LoVo (cell line): ENCODE measurements at places on chromosomes 2 and 18.

DNA sequence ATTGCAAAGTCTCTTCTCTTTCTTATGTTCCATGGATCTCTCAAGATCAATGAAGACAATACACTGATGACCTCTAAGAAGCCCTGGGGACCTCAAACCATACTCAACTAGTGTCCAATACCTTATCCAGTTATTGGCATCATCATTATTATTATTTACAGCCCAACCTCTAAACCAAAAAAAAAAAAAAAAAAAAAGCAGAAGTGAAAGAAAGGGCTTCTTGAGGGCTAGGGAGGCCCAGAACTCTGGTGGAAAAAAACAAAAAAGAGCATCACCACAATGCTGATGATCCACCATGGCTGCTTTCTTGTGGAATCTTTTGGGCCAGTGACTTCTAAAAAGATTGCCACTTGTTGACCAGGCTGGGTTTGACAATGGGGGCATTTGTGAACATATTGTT is 324.9 kb downstream of the LPIN1 start:
- no peak for DNase-seq

- DNase-seq = no peak
Observed at GRCh38 chr18:62033756-62034155, 140.9 kb upstream of the RNF152 start.

GRCh38 chr2:215517391-215517790 is 81.5 kb upstream of the FN1 start:
- no peak for DNase-seq

GRCh38 chr2:217016796-217017419 is 157.0 kb upstream of the TNP1 start:
- no peak for DNase-seq

DNA sequence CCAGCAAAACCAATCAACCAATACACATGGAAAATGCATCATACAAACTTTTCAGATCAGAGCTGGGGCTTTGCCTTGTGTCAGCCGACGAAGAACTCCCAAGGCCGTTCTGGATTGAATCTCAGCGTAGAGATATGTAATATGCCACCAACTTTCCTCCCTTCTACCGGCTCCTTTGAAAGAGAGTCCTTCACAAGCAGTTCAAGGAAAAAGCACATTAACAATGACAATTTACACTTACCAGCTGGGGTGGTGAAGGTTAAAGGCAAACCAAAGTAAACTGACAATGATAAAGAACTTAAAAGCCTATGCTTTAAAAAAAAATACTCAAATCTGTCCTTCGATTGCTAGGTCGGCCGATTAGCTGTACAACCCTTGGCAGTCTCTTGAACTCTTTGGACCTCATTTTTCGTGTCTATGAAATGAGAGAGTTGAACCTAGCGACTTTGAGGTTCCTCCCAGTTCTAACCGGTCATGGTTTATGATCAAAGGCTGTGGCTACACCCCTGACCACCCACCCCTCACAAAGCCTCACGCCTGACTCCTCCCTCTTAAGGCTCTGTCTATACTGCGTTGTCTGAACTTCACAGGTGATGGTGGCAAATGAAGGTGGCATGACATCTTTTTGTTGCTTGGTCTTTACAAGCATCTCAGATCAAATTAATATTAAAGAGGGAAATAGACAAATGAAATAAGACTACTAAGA is 46.2 kb downstream of the BCL2 start:
- DNase-seq = no peak

GRCh38 chr2:167342769-167343168 is 454.5 kb downstream of the XIRP2 start:
- DNase-seq = no peak

DNA sequence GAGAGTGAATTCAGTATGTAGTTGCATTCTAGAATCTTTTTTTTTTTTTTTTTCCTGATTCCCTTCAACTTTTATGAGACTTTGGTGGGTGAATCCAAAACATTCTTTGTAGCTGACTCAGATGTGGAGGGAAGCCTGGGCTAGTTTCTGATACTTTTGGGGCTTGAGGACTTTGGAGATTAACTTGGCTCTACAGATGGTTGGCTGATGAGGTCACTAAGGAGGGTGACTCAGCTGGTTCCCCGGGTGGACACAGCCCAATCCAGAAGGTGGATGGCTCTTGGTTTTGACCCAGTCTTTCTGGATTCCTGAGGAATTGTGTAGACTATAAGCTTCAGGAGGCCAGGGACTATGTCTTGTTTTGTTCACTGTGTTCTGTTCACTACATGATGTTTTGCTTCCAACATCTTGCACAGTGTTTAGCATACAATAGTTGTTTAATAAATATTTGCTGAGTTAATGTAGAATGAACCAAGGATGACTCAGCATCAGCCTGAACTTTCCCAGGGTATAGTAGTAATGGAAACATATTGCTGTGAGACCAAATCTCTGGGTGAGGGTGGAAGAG is 30.5 kb downstream of the LAMA3 start:
- peak; percentile 90 for DNase-seq

DNA sequence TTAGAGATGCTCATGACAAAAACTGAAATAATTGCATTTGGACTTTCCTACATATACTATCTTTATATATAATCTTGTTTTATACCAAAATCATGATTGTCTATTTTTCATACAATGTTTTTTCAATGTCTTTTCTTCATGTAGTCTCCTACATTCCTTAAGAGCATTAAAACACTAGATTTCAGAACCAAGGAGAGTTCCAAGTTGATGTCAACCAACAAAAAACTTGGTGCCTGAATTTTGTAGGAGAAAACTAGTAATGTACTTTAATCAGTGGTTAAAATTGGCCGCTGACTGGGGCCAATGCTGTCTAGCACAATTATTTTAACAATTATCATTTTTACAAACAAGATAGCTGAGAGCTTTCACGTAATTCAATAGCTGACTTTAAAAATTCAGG is 678.8 kb downstream of the DCC start:
- DNase-seq = no peak

- no peak for DNase-seq
Observed at GRCh38 chr18:28284132-28284531, 107.2 kb upstream of the CDH2 start.

DNA sequence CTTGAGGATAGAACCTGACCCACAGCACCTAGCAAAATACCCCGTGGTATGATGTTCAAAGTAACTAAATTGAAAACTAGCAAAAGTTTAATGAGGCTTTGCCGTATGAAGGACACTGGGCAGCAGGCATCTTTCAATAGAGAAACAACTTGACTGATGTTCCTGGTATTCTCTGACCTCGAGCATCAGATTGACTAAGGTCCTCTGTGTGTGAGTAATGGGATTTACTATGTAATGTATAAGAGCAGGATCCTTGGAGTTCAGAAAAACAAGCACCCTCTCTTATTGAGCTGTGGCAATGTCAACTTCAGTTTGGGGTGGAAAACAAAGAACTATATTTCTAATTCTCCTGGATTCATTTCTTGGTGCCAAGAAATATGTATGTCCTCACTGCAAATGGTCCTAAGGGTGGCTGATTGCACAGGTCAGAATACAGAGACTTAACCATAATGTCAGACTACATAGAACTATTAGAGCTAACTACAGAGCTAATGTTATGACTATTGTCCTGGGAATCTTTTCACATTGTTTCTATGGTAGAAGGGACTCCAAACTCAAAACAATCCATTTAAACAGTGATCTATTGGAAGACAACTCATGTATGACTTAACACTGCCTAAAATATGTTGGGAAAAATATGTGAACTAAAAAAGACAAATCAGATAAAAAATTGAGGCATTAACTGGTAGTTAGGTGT is 4.4 kb downstream of the TNFAIP6 start:
- DNase-seq = no peak

GRCh38 chr2:28610583-28611201 is 114.8 kb downstream of the PLB1 start:
- DNase-seq = peak; percentile 77

GRCh38 chr2:88808083-88808482 is 116.6 kb downstream of the RPIA start:
- DNase-seq = no peak

DNA sequence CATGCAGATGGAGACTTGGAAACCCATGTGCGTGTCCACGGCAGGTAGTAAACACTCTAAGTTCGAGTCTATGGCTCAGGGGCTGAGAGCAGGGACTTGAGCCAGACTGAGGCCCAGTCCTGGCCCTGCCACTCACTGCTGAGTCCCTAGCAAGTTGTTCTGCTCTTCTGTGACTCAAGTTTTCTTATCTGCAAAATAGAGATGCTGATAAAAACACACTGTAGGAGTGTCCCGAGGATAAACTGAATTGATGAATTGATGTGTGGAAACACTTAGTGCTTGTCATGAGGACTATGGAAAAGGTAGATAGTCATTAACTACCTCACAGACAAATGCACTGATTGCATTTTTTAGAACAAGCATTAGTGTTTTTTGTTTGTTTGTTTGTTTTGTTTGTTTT is 73.2 kb downstream of the BOLA3 start:
- no peak for DNase-seq

GRCh38 chr2:190626641-190627210 is 22.2 kb upstream of the NAB1 start:
- no peak for DNase-seq

DNA sequence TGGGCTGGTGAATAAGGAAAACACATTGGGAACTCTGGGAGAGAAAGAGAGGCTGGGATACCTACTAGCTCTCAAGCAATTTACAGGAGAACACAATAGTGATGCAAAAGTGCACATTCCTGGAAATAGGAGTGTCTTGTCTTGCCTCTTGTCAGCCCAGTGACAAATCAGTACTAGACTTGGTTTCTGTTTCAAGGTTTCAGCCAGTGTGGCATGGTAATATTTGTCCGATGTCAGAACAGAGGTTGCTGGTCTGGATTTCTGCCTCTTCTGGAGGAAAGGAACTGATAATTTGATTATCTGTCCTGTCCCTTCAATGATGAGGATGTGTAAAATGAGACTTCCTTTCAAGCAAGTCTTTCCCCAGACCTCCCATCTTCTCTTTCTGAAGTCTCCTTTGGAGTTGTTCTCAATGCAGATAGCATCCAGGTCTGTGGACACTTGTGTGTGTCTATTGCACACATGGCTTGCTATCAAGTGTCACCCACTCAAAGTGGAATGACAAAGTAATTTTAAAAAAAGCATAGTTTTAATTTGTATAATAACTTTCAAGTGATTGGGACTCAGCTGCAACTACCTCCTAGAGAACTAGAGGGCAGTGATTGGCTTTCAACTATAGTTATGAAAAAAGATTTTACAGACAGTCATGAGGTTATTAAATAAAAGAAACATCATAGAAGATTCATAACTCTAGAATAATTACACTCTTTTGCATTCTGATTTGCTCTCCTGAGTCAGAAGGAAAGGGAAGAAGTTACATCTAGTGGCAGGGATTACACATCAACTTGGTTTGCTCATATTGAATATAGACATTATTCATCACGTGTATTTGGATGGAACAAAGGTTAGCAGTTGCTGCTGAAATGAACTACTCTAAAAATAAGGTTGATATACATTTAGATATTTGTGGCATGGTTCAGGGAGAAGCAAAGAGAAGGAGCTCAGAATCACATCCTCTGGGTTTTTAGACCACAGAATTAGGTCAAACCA is 4.5 kb downstream of the GPR39 start:
- no peak for DNase-seq

GRCh38 chr2:127733816-127734537 is 32.7 kb downstream of the SFT2D3 start:
- no peak for DNase-seq

- DNase-seq = no peak
Observed at GRCh38 chr2:14125624-14126293, 506.8 kb upstream of the LRATD1 start.

DNA sequence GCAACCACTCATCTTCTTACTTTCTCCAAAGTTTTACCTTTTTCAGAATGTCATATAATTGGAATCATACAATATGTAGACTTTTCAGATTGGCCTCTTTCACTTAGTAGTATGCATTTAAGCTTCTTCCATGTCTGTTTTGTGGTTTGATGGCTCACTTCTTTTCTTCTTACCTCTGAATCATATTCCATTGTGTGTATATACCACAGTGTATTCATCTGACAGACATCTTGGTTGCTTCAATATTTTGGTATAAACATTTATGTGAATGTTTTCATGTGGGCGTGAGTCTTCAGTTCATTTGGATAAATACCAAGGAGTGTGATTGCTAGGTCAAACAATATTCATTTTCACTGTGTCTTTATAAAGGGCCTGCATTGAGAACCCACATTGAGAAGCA is 136.1 kb upstream of the NOSTRIN start:
- DNase-seq = no peak

GRCh38 chr2:47039913-47040562 is 115.1 kb downstream of the STPG4 start:
- DNase-seq = no peak

GRCh38 chr2:203706403-203706802 is at the start of gene CD28:
Gene CD28, plus strand, starts transcription at chr2:203706639. Its CDS starts 58 bp downstream, at chr2:203706697.
- no peak for DNase-seq
